Ammon's horn (tissue), 1 donor: ENCODE measurements at places on chromosomes 1 and 21.

DNA sequence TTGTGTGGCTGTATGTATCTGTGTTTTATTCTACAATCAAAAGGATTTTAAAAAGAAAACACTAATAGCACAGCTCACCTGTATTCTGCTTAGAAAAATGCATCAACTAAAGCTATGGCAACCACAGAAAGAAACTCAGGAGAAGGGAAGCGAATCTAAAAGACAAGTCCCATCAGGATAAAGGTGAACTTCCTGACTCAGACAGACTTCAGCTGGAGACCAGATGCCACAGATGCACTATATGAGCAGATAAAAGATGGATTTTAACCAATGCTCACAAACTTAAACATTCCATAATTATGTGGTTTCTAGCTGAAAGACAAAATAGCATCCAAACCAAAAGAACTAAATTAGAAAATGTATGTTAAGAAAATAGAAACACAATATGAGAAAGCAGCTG lies 231.0 kb downstream of the RERE start:
- no peak for DNase-seq

DNA sequence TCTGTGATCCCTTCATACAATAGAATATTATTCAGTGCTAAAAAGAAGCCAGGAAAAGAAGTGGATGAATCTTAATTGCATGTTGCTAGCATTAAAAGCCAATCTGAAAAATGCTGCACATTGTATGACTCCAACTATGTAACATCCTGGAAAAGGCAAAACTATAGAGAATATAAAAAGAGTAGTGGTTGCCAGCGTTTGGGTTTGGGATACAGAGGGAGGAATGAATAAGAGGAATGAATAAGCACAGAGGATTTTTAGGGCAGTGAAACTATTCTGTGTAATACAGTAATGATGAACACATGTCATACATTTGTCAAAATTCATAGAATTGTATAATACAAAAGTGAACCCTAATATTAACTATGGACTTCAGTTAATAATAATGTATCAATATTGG lies 42.5 kb downstream of the GPR88 start:
- no peak for DNase-seq

DNA sequence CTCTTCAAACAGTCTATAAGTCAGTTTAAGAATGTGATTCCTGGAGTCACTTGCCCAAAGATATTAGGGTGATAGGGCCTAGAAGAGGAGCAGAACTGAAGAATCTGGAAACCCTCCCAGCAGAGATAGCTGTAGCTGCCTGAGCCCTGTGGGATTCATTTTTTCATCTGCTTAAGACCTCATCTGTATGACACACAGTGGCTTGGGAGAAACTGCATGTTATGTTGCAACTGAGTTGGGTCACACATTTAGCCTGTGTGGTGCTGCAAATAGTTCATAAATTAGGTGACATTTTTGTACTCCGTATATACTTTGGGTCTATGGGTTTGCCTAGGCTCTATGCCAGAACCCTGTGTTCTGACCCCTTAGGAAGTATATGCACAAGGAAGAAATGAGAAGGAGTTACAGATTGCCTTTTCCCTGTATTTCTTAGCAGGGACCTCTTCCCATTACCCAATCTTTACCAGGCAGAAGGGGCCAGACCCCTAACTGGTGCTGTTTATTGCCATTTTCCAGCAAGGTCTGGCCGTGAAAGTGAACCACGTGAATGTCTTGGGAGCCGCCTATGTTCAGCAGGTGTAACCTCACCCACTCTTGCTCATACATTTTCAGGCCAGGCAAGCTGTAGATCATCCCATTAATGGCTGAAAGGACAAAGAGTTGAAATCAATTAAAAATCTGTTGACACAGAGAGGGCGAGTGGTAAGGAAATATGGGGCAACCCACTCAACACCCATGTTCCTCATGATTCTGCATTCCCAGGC lies 41.9 kb upstream of the SLC19A2 start:
- no peak for DNase-seq

GRCh38 chr1:12708396-12709090 lies 7.4 kb upstream of the AADACL3 start:
- no peak for DNase-seq

- no peak for DNase-seq
Measured at GRCh38 chr1:183021405-183022201, 1.6 kb upstream of the LAMC1 start.

- DNase-seq, result no peak
Measured at GRCh38 chr1:7629465-7630195, 141.5 kb upstream of the VAMP3 start.

DNA sequence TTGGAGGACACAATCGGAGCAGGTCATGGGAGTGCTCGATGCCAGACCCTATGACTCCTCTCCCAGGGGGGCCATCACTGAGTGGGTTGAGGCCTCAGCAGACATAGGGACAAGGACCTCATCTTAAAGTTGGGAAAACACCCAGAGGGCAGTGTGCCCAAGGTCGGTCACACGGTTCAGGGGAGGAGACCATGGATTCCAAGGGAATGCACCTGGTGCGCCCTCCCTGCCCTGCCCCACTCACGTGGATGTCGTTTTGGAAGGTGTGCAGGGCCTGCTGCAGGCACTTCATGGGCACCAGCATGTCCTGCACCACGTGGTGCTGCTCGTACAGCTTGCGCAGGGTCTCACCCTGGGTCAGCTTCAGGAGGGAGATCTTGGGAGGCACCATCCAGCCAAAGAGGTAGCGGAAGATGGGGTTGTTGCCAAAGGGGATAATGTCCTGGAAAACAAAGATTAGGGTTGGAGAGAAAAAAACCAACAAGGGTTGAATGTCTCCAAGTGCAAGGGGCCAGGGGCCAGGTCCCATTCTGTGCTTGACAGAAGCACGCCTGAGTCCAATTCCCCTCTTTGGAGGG lies 33.1 kb downstream of the DHCR24 start:
- no peak for DNase-seq

DNA sequence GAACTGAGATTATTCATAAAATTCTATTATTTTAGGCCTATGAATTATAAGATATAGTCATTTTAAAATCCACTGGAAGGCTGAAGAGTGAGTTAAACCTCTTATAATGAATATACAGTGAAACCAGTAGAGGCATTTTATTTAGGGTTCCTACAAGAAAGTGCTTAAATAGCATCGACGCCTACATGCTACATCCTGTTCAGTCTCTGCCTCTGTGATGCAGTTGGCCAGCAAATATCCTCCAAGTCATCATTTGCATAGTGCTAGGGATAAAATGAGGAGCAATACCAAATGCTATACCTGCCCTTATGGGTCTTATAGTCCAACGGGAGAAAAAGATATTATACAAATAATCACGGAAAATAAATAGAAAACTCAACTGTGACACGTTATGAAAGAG lies 59.6 kb downstream of the EDEM3 start:
- DNase-seq, result no peak

- DNase-seq, result no peak
Measured at GRCh38 chr1:108719656-108720435, 7.1 kb downstream of the FNDC7 start.

DNA sequence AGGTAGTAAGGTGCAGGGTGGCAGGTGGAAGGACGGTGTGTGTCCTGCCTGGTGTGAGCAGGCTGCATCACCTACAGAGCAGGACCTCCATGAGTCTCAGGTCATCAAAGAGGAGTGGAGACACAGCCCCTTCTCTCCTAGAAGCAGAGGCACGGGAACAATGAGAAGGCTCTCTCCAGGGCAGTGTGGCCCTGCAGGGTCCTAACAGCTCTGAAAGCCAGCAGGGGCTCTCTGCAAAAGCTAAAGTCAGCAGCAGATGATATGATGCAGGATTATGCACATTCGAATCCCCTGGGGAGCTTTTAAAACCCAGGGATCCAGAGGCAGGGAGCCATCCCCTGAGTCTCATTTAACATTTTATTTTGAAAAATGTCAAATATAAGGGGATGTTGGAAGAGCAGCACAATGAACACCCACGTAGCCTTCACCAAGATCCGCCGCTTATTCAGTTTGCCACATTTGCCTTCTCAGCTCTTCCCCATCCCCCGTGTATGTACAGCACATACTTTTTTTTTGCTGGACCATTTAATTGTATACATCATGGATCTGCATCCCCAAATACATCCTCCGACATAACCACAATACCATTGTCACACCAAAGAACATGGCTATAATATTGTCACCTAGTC lies 88.1 kb downstream of the CNIH3 start:
- DNase-seq, result no peak

GRCh38 chr1:159171254-159171687 lies at the start of gene CADM3:
TSS of gene CADM3 (plus strand) at chr1:159171615. CDS start at chr1:159171766, 151 bp downstream.
- peak; percentile 67 for DNase-seq

GRCh38 chr21:35226968-35227744 lies 178.1 kb upstream of the RUNX1 start:
- DNase-seq, result no peak

GRCh38 chr1:240189386-240189989 lies 97.8 kb downstream of the FMN2 start:
- DNase-seq, result peak; percentile 25

DNA sequence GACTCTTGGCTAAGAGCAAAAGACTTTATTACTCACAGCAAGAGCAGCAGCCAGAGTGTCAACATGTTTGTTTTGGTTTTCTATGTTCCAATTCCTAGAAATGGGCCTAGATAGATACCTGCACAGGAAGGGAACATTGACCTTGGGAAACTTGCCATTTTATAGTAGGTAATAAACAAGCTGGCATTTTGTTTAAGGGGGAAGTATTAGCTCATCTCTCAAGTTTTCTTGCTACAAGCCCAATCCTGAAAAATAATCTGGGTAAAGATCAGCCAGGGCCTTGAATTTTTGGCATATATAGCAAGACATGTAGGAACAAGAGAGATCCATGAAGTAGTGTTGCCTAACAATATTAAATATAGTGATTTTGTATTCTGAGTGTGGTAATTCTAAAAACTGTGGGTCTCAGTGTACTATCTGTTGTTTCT lies 51.4 kb upstream of the RGL1 start:
- no peak for DNase-seq

- no peak for DNase-seq
Measured at GRCh38 chr21:46113497-46114176, 15.7 kb downstream of the COL6A2 start.

GRCh38 chr1:177615251-177615650 lies 354.6 kb downstream of the SEC16B start:
- no peak for DNase-seq

GRCh38 chr1:31671561-31672201 lies 27.0 kb upstream of the PEF1 start:
- DNase-seq, result no peak

GRCh38 chr1:115239148-115239422 lies 99.0 kb downstream of the NGF start:
- DNase-seq, result no peak

GRCh38 chr1:188937965-188938551 lies 1539.6 kb downstream of the BRINP3 start:
- no peak for DNase-seq
